ENCODE measurements at places on chromosomes 2 and 18.

- DNase-seq, result no peak
Observed at GRCh38 chr2:24925815-24926214, 5.8 kb upstream of the ADCY3 start.

DNA sequence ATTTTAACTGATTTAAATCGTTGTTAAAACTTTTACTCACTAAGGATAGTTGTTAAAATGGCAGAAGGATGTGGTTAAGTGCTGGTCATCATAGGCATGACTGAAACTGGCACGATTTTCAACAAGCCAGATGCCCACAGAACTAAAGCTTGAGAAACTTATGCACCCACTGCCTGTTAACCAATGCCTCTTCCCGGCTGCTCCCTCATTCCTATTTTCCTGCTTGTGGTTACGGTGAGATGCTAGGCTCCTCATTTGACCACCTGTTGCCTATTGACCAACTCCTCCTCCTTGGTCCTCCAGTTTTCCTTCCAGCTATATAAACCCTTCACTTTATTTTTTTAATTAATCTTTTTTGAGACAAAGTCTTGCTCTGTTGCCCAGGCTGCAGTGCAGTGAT is 238.7 kb downstream of the TFCP2L1 start:
- no peak for DNase-seq

DNA sequence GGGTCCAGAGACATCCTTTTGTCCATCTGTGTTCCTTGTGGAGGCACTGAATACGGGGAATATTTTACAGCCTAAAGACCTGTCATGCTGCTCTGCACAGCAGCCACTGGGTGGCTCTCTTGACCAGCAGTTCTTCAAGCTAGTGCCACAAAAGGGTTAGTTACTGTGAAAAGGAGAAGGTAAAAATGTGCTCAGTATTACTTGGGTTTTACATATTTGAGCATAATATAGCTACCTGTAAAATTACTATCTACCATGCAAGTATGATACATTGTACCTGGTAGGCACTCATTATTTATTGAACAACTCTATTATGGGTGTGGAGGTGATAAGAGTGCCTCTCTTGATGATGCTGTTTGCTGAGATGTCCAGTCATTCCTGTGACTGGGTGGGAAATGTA is 23.6 kb downstream of the FZD5 start:
- peak; percentile 63 for DNase-seq

- no peak for DNase-seq
Observed at GRCh38 chr2:70161069-70161534, 29.7 kb downstream of the C2orf42 start.

- DNase-seq, result peak; percentile 10
Observed at GRCh38 chr18:21242141-21242779, at the start of gene GREB1L. GREB1L (plus strand) TSS chr18:21242232; CDS start chr18:21383519, 141,287 bp downstream.

- no peak for DNase-seq
Observed at GRCh38 chr2:26706616-26707473, 14.3 kb downstream of the KCNK3 start.

GRCh38 chr2:232667989-232668583 is 29.0 kb upstream of the GIGYF2 start:
- DNase-seq, result no peak

DNA sequence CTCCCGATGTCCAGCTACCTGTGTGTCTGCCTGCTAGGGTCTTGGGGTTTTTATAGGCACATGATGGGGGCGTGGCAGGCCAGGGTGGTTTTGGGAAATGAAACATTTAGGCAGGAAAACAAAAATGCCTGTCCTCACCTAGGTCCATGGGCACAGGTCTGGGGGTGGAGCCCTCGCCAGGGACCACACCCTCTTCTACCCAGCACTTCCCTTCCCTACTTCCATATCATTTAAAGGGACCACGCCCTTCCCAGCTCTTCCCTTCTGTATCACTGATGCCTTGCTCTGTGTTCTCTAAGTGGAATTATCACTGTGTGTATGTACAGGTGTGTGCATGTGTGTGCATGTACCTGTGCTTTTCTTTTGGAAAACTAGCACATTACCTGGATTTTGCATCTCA is 6.3 kb downstream of the UGT1A1 start:
- DNase-seq, result no peak

DNA sequence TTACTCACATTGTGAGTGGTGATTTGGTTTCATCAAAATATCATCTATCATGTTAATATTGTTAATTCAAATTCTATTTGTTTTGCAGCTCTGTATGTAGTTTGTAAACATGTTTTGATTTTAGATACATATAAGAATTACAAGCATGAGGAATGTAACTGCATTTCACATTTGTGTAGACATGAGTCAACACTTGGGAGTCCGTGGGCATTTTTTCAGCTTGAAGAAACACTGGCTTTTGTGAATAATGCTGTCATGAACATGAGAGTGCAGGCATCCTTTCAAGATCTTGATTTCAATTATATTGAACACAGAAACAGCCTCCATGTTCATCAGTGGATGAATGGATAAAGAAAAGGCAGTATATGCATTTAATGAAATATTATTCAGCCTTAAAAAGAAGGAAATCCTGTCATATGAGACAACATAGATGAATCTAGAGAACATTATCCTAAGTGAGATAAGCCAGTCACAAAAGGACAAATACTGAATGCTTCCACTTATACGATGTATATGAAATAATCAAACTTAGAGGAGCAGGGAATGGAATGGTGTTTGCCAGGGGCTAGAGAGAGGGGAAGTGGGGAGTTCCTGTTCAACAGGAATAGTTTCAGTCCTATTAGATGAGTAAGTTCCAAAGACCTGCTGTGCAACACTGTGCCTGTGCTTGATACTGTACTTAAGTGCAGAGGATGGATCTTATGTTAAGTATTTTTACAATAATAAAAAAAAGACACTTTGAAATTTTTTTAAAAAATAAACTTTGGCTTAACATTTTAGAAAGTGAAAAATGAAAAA is 194.9 kb downstream of the LRATD1 start:
- DNase-seq, result no peak

GRCh38 chr2:118122594-118123281 is 34.5 kb downstream of the INSIG2 start:
- DNase-seq, result no peak

GRCh38 chr2:71779774-71780105 is 326.4 kb downstream of the DYSF start:
- no peak for DNase-seq

- DNase-seq, result no peak
Observed at GRCh38 chr2:197037863-197038398, 111.4 kb upstream of the PGAP1 start.

- DNase-seq, result no peak
Observed at GRCh38 chr18:76985951-76986236, 146.7 kb downstream of the MBP start.

DNA sequence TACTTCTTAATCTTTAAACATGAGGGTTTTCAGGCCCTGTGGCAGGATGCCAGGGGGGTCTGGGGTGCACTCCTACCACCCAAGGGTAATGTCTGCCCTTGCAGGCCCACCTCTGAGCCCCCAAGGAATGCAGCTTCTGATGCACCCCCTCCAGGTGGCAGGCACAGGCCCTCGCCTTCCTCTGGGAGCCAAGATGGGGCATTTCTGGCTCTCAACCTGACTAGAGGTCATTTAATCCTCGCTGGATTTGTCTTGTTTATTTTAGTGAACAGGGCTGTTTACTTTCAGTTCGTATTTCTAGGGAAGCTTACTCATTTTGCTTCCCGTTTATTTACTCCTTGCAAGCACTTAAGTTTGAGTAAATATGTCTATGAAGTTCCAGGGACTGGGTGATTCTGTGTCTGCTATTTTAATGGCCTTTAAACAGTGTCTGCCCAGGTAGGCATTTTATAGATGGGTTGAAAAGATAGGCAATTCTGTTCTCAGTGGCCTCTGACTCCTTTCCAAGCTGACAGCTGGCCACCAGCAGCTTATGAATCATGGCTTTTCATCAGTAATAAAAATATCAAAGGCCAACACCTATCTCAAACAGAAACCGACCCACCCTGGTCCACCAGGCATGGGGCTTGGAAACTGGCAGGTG is 11.1 kb upstream of the DNPEP start:
- DNase-seq, result no peak

DNA sequence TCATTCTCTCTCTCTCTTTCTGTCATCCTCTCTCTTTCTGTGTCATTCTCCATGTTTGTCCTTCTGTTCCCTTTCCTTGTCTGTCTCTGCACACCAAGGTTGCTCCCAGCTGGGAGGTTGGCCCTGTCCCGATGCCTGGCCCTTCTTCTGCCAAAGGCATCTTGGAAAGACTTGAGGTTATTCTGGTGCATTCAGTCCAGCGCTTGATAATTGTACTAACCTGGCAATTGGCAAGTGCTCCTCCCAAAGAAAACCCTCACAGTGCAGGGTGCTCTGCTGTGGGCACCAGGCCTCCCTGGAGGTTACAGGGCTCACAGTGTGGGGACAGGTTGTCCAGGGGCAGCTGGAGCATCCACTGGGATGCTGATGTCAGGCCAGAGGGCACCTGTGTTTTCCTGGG is 95.4 kb downstream of the GLI2 start:
- no peak for DNase-seq

DNA sequence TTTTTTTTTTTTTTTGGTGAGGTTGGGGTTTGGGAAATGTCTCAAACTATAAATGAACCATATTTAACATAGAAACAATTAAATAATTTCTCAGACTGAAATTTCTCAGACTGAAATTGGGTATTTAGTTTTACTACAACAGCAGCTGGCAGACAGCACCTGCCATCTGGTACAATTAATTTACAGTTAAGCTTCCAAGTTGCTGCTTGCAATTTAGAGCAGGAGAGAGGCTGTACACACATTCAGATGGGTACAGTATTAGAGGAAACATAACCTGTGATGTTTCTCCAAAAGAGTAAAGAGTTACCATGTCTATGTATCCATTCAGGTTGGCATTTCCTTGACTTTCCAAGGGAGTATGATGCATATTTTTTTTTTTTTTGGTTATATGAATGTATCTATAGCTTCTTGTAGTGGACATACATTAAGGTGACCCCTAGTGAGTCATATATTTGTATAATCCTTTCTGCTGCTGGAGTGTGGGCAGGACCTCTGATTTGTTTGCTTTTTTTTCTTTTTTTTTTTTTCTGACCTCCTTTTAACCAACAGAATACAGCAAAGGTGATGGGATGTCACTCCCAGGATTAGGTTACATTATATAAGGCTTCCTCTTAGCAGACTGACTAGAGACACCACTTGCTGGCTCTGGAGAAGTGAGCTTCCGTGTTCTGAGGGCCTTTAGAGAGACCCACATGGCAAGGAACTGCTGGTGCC is 201.7 kb downstream of the PTH2R start:
- DNase-seq, result no peak

DNA sequence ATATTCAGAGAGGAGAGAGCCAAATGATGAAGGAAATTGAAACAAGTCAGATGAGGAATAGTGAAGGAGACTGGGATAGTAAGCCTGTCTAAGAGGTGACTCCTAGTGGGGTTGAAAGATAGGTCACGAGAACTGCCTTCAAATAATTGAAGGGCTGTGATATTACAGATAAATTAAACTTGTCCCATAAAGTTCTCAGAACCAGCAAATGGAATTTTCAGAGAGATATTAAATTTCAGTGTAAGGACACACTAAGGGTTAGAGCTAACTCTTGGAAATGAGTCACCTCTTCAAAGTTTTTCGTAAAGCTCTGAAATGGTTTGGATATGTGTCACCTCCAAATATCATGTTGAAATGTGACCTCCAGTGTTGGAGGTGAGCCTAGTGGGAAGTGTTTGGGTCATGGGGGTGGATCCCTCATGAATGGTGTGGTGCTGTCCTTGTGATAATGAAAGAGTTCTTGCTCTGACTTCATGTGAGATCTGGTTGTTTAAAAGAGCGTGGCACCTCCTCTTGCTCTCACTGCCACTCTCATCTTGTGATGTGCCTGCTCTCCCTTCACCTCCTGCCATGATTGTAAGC is 87.3 kb downstream of the BABAM2 start:
- no peak for DNase-seq

- DNase-seq, result no peak
Observed at GRCh38 chr2:20635113-20635510, 15.8 kb downstream of the HS1BP3 start.

DNA sequence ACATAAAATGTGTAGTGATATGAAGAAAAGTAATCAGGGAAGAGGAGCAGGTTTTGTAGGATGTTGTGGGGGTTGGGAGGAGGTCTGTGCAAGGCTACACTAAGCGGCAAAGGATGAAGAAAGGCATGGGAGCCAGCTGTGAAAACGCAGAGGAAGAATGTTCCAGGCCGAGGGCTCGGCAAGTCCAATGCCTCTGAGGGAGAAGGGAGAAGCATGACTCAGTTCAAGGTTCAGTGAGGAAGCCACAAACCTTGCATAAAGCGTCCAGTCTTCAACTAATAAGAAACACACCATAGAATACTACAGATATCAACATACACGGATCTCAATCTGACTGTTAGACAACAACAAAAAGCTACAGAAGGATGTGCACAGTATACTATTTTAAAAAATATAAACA is 16.2 kb downstream of the EPB41L3 start:
- no peak for DNase-seq

DNA sequence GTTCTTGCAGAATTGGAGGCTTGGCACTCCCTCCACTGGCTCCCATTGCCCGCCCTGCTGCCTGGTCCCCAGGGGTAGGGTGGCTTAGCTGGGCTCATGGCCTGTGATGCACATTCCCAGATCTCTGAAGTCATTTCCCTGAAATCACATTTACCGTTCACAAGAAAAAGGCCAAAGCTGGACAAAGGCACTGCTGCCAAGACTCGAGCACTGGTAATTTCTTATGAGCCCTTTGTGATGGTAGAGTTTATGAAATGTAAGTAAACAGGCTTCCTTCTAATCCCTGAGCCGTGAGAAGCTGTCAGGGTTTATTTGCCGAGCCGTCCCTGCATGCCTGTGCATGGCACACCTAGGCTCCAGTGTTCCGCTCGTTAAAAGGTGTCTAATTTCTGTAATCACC is 247.2 kb upstream of the EPAS1 start:
- no peak for DNase-seq

DNA sequence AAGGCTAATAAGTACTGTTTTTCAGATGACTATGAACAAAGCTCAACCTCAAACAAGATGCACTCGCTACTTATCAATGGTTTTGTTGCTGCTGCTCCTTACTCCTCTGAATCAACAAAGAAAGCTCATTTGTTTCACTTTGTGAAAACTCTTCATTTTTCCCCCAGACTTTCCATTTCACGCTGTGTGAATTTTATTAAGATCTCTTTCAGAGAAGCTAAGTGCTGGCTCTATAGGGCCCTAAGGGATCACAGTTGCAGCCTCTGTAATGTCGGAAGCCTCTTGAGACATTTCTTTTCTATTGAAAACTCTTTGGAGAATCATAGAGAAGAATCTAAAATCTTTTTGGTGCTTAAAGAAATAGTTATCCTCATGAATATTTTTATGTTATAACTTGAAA is 209.8 kb downstream of the CD226 start:
- DNase-seq, result no peak
